Bone marrow (tissue), 2 donors: ENCODE measurements at places on chromosomes 1 and 21.

DNA sequence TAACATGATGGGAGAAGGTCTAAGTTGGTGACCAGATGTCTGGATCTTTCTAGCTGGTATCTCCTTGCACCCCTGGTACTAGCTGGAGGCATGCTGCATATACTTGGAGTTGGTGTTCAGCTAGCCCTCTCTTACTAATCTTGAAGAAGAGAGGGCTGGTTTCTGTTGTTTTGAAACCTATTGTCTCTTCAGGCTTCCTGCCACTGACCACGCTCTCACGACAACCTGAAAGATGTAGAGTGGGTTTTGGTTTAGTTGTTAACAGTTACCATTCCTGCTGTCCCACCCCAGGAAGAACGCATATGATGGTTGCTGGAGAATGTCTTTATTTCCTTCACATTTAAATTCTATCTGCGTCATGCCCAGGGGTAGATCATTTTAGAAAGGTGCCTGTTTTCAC lies 3.6 kb downstream of the MAN1C1 start:
- DNase-seq: no peak

GRCh38 chr21:44021064-44021463 lies 9.0 kb downstream of the TRAPPC10 start:
- no peak for DNase-seq

DNA sequence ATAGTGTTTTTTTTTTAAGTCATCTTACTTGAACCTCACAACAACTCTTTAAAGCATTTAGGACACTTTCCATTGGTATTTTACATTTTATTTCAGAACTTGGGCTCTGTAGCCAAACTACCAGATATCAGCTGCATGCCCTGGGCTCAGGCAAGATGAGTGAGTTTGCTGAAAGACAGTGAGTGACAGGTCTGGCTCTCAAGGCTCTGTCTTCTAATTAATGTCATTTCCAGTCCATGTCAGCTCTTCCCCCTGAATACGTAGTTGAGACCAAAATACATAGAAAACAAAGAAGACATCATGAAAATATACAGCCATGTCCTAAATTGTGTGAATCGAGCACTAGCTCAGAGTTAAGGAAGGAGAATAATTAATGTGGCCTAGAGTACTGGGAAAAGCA lies 39.7 kb downstream of the PRRX1 start:
- no peak for DNase-seq

DNA sequence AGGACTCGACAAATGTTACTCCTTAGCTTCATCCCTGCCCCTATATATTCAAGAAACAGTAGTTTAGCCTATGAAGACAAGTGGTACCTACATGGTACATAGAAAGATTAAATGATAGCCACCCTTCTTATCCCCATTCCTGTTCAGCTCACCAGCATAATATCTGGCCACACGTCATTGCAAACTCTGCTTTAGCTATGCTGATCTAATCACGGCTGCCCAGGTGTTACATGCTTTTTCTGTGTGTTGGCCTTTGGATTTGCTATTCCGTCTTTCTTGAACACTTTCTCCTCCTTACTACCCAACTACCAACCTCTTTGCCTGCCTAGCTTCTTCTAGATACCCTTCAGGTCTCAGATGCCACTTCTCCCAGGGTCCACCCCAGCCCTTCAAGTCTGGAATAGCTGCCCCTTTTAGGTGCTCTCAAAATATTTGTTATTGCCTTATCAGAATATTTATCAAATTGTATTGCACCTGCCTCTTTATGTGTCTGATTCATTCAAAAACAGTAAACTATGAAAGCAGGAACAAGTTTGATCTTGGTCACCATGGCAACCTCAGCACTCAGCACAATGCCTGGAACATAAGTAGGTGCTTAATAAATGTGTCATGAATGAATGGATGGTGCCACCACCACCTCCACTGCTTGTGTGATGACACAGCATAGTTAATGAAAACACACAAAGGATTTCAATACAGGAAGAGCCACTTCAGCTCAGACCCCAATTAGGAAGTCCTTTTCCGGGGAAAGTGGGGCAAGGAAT lies 11.4 kb upstream of the DNASE2B start:
- DNase-seq: no peak

GRCh38 chr1:33147997-33148314 lies 33.9 kb downstream of the TRIM62 start:
- no peak for DNase-seq

DNA sequence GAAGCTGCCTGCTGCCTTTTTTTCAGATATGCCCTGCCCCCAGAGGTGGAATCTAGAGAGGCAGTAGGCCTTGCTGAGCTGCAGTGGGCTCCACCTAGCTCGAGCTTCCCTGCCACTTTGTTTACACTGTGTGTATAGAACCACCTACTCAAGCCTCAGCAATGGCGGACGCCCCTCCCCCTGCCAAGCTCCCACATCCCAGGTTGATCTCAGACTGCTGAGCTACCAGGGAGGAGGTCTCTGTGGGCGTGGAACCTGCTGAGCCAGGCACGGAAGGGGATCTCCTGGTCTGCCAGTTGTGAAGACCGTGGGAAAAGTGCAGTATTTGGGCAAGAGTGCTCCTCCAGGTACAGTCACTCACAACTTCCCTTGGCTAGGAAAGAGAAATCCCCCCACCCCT lies 65.1 kb downstream of the MSH4 start:
- no peak for DNase-seq

DNA sequence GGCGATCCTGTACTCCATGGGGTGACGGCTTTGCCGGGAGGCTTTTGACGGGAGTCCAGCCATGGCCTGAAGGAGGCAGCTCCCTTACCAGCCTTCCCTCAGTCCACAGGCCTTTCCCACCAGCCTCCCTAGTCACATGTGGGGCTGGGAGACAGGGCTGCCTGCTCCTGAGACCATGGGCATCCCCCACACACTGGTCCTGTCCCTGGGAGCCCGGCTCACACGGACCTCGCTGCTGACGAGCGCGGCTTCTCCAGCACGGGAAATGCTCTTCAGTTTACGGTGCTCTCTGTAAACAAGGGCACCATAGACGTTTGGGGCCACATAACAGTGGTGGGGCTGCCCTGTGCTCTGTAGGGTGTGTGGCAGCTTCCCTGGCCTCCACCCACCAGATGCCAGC lies 104.5 kb upstream of the TMEM51 start:
- no peak for DNase-seq

- no peak for DNase-seq
Observed at GRCh38 chr1:17162941-17163340, 42.0 kb upstream of the PADI1 start.

GRCh38 chr1:60833173-60833572 lies 249.2 kb upstream of the NFIA start:
- DNase-seq: no peak

GRCh38 chr1:156844638-156845037 lies 14.3 kb downstream of the INSRR start:
- no peak for DNase-seq

- DNase-seq: no peak
Observed at GRCh38 chr1:5780324-5780716, 211.9 kb downstream of the NPHP4 start.

DNA sequence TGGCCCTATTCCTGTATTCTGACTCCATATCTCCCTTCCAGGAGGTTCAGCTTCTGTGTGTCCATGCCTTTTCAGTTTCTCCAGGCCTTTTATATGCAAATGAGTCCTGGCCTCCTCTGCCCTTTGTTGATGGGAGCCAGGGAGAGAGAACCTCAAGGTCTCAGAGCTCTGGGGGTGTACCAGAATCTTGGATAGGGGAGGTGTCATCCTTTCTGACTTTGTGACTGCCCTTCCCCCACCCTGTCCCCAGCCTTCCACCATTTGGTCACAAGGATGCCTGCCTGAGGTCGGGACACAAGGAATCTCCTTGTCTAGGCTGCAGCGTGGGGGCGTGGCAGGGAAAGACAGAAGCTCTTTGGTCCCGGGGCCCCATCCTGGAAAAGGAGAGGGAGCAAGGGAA lies 18.6 kb downstream of the LURAP1 start:
- DNase-seq: no peak

GRCh38 chr1:233614173-233614742 lies 352 bp downstream of the KCNK1 start:
- DNase-seq: no peak

DNA sequence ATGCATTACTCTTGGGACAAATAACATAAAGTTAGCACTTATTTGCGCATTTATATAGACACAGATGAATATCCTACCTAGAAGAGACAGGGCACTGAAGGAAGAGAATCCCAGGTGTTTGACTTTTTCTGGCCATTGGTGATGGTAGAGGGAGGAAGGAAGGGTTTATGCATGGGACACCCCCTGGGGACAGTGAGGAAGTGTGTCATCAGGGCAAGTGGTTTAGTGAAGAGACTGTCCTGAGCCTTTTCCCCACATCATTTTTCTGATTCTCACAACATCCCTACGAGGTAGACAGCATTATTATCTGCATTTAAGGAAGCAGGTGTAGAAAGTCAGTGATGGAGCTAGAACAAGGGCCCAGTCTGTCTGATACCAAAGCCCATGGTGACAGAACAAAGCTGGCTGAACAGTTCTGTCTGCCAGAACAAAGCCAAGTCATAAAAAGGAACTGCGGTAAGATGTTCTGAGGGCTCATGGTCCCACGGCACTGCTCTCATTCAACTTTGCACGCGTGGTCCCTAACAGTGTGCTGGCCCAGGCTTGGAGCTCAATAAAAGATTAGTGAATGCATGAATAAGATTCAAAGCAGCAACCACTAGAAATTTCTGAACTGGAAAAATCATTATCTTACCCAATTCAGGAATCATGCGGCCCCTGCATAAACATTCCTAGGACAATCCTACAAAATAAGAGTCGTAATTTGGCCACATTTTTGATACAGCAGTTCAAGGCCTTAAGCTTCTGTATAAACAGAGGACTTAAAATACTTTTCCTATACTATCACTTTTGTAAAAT lies 12.2 kb upstream of the CDC42BPA start:
- DNase-seq: no peak

GRCh38 chr1:216331211-216331610 lies 92.0 kb downstream of the USH2A start:
- DNase-seq: no peak

DNA sequence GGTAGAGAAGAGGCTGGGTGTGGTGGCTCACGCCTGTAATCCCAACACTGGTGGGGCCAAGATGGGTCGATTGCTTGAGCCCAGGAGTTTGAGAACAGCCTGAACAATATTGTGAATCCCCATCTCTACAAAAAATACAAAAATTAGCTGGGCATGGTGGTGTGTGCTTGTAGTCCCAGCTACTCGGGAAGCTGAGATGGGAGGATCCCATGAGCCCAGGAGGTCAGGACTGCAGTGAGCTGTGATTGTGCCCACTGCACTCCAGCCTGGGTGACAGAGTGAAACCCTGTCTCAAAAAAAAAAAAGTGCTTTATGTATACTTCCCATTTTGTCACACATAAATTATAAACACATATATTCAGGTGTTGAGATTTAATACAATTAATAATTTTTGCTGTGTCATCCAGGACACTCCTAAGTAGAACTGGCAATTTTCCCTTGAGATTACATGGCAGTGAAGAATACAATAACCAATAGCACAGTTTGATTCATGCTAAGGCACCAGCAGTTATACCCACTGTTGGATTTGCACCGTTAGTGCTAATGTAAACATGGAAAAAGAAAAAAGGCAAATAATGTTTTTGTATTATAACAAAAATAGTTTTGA lies 15.5 kb downstream of the GABPB2 start:
- no peak for DNase-seq

DNA sequence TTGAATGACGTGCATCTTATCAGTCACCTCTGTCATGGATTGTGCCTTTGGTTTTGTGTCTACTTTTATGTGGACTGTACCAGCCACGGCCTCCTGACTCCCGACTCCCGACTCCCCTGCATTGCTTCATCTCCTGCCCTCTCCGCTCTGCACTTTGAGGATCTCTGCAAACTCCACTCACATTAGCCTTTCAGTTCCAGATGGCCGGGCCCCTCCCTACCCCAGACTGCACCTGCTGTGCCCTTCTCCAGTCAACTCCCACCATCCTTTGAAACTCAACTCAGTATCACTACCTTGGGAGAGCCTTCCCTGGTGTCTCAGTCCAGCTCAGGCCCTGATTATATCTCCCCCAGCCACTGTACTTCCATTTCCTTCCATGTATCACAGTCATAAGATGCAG lies 71.4 kb downstream of the MDM4 start:
- DNase-seq: no peak

DNA sequence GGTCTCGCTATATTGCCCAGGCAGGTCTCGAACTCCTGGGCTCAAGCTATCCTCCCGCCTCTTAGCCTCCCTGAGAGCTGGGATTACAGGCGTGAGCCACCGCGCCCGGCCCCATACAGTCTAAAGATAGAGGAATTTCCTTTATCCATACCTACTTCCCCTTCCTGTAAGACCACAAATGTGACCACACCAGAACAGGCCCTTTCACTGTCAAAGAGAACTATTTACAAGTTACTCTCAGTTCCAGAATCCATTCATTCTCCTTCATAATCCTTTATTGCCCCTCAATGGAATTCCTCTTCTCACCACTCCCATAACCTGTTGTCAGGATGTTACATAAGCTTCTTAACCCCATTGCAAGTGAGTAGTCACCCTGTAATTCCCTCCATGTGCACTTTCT lies 26.3 kb upstream of the SLC5A9 start:
- DNase-seq: no peak

GRCh38 chr1:68120136-68120791 lies 69.8 kb upstream of the DIRAS3 start:
- DNase-seq: peak; percentile 49

DNA sequence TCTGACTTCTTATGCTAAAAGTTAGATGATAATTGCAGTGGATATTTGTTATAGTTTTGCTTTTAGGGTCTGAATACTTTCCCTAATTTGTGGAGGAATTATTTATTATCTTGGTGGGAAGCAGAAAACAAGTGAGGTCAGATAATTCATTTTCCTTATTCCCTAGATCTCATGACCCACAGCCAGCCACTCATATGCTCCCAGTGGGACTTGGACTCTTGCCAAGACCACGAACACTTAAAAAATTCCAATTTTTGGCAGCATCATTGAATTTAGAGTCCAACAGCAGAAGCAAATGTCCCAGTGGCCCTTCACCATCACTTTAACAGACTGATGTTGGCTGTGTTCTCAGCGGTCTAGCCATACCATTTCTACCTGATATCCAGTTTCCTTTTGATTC lies 204.2 kb downstream of the HMCN1 start:
- DNase-seq: no peak

- no peak for DNase-seq
Observed at GRCh38 chr21:17819877-17820229, 697 bp upstream of the C21orf91 start.

DNA sequence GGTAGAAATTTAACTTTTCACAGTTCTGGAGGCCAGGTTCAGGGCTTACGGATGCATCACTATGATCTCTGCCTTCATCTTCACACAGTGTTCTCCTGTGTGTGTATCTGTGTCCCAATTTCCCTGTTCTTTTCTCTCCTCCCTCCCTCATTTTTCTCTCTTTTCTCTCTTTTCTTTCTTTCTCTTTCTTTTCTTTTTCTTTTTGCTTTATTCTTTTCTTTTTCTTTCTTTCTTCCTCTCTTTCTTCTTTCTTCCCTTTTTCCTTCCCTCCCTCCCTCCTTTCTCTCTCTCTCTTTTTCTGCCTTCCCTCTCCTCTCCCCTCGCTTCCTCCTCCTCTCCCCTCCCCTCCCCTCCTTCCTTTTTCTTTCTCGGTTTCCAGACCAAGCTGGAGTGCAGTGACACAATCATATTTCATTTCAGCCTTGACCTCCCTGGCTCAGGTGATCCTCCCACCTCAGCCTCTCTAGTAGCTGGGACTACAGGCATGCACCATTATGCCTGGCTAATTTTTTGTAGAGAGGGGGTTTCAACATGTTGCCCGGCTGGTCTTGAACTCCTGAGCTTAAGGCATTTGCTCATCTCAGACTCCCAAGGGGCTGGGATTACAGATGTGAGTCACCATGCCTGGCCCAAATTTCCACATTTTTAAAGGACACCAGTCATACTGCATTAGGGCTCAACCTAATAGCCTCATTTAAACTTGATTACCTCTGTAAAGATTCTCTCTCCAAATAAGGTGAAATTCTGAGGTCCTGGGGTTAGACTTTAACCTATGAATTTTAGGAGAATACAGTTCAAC lies 115.9 kb downstream of the HUNK start:
- no peak for DNase-seq
